ENCODE measurements at places on chromosomes 7 and 10.

DNA sequence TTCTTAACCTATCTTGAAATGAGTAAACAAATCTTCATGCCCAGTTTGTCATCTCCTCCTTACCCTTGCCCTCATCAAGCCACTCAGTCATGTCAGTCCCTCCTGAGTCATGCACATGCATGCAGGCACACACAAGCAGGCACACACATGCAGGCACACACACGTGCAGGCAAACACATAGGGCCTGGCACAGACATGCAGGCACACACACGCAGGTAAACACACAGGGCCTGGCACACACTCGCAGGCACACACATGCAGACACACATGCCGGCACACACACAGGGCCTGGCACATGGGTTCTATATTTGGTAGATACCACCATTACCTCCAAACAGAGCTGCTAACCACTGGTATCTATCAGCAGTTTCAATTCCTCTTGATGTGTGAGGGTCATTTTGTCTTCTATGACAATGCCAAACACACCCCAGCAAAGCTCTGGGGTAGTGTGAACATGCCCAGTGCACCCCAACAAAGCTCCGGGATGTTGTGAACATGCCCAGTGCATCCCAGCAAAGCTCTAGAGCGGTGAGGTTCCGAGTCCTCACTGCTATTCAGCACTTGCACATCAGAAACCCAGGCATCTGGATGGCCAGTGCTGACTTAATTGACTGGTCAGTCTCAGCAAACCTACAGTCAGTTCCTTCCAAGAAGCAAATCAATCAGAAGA is 563.8 kb downstream of the PTPRN2 start:
- no peak for DNase-seq

DNA sequence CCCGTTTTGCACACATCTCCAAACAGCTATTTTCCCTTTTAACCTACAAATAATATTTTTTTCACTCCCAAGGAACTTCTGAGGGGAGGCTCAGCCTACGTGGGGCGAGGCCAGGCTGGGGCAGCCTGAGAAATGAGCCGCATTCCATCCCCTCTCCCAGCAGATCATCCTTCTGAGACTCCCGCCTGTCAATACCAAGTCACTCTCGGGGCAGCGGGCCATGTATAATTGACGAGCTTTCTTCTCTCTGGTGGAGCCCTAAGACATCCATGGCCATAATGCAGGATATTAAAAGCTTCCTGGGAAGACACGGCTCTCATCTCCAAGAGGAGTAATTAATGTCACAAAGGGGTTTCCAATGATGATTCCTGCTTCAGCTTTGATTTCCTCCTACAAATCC is 37.8 kb upstream of the CHST15 start:
- no peak for DNase-seq

DNA sequence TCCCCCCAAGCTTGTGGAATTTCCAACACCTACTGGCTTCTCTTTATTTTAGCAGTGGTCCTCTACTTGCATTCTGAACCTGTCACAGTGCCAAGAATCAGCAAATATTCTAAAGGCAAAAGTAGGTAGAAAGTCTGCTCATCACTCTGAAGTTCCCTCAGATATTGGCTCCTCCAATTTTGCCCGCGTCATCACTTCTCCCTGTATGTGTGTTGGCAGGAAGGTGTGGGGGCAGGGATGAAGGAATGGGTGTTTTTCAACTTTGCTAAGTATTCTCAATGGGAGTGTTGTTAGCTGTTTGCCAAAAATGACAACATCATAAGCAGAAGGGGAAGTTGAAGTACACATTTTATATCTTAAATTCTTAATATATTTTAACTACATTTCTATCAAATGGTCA is 226.2 kb downstream of the POLR1F start:
- DNase-seq, result no peak

GRCh38 chr7:155663937-155664336 is 19.5 kb downstream of the RBM33 start:
- DNase-seq, result no peak

DNA sequence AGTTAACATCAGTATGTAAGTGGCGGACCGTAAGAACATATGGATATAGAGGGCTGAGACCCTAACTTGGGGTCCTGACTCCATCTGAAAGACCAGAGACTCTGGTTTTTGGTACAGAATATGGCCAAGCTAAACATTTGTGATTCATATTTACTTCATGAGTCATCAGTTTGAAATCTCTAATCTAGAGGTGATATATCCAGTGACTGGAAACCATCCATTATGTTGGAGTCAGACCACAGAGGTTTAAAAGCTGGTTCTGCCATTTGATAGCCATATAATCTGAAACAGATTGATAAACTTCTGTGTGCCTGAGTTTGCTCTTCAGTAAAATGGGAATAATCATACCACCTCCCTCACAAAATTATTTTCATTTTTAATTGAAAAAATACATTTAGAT is 505.3 kb downstream of the SORCS3 start:
- DNase-seq, result no peak

- no peak for DNase-seq
Measured at GRCh38 chr7:117874191-117874700, 1.0 kb upstream of the CTTNBP2 start.

DNA sequence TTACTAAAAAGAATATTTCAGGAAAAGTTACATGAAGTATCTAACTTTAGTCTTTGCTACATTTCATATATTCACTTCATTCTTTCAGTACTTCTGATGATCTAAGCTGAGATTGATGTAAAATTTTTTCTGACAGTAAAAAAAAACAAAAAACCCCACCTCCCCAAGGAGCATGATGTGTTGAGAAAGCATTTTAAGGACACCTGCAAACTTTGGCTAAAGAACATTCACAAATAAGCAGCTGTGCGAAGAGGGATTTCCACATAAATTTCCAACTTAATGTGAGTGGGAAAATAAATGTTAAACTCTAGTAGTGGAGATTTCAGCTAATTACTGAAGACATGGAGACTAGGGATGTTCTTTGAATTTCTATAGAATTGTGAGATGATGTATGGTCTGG is 35.5 kb downstream of the DLD start:
- DNase-seq, result no peak
